ENCODE measurements at places on chromosomes 3 and 15.

- DNase-seq = no peak
These were observed 452 bp downstream of the TMEM158 start for GRCh38 chr3:45225465-45226205.

GRCh38 chr3:130738241-130738640 lies 8.4 kb downstream of the PIK3R4 start:
- DNase-seq = no peak

DNA sequence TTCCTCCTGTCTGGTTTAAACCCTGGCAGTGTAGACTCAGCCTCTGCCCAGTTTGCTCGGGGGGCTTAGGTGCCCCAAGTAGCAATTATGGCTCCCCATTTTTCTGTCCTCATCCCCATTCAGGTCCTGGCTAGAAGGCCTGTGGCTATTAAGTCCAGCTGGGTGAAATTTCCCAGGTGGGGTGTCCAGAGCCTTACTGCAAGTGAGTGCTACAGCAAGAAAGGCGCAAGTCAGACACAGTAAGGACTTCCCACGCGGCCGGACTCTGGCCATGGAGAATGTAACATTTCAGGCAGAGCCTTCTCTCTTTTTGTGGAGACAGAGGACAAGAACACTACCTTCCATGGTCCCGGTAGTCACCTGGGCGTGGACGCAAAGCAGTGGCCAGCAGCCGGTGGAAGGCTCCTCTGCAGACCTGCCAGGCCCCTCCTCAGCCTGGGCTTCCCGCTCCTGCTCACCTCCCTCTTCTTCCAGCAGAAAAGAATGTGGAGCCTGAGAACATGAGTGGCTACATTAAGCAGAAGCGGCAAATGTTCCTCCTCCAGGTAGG lies 23.3 kb downstream of the CFAP100 start:
- DNase-seq = no peak

DNA sequence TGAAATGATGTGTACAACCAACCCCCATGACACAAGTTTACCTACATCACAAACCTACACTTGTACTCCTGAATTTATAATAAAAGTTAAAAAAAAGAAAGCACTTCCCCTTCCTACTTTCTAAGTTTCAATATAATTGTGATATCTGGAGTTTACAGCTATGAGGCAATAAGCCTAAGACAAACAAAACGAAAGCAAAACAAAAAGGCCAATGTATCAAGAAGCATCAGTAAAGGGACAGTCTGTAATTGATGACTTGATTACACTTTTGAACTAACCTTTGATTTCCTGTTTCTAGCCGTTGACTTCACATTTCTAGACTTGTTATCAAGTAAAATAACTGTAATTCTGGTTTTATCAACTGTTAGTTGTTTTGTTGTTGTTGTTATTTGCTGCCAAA lies 187.5 kb upstream of the CNTN3 start:
- no peak for DNase-seq

GRCh38 chr3:48232232-48232631 lies 8.7 kb upstream of the ZNF589 start:
- DNase-seq = no peak

- no peak for DNase-seq
These were observed 30.4 kb upstream of the ALDH1A3 start for GRCh38 chr15:100849021-100849854.

- DNase-seq = no peak
These were observed 43.2 kb upstream of the RAB6B start for GRCh38 chr3:133938770-133939462.

DNA sequence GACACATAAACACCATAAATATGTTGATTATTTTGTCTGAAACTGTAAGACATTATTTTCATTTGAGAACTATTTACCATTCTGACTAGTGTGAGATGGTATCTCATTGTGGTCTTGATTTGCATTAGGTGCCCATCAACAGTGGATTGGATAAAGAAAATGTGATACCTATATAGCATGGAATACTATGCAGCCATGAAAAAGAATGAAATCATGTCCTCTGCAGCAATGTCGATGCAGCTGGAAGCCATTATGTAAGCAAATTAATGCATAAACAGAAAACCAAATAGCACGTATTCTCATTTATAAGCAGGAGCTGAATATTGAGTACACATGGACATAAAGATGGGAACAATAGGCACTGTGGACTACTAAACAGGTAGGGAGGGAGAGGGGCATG lies 258.7 kb upstream of the TPRG1 start:
- no peak for DNase-seq

- DNase-seq = no peak
These were observed 497 bp upstream of the RPLP1 start for GRCh38 chr15:69451951-69452691.

DNA sequence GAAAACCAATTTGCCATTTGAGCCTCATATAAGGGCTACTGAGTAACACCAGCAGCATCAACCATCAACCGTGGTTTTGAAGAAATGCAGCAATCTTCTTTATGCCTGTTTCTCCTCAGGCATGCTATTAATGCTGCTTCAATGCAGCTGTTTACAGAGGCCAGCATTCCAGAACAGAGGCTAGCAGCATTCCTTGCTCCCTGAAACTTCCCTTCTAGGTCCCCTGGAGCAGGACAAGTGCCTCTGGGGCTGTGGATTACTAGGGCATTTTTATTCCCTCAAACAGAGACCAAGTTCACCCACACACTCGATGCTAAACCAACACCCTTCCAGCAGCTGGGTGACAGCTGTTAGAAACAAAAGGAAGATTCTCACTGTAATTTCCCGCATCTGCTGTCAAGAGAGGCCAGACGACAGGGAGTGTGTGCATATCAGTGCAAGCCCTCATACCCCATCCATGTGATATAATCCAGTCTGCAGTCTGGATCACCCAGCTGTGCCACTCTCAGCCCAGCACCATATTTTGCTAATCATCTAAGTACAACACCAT lies 57.5 kb downstream of the HOMER2 start:
- no peak for DNase-seq

GRCh38 chr3:35745802-35746484 lies 106.6 kb downstream of the ARPP21 start:
- DNase-seq = no peak

DNA sequence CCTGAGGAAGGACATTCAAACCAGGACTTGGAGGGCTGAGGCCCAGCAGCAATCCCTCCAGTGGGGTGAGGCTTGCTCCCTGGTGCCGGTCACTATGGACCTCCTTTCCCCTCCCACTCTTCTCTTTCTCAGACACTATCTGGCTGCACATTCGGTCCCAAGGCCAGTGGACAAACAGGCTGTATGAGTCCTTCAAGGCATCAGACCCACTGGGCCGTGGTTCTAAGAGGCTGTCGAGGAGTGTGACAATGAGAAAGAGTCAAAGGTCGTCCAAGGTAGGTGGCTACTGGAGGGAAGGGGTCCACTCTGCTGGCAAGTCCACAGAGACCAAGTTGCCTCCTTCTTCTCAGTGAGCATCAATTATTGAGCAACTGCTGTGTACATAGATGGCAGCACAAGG lies 28.0 kb downstream of the NOX5 start:
- no peak for DNase-seq

DNA sequence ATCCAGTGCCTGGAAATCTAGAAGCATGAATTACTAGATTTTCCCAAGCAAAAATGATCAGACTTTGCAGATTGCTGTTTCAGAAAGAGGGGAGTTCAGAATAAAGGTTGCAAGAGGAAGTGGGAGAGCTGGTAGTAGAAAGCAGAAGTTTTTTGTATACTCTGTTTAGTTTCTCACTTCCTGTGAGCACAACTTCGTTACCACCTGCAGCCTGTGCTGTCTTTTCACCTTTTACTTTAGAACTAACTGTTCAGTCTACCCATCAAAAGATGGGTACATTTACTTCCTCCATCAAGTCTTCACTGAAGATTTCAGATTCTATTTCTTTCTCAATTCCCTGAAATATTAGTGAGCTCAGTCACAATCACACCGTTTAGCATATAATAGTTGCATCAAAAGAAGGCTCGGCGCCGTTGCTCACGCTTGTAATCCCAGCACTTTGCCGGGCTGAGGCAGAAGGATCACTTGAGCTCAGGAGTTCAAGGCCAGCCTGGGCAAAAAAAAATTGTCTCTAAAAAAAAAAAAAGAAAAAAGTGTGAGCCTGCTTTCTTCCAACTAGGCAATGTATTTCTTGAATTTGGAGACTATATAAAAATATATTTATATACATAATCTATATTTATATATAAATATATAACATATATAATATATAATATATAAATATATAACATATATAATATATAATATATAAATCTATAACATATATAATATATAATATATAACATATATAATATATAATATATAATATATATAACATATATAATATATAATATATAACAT lies 1.8 kb upstream of the CEP97 start:
- no peak for DNase-seq

- DNase-seq = no peak
These were observed 118.4 kb upstream of the GPR149 start for GRCh38 chr3:154548341-154548740.

Measured in hepatic stellate cell (primary cell).